Activated CD4-positive, alpha-beta T cell treated with anti-CD3 and anti-CD28 coated beads, Interleukin-2, amount 50 U/mL, for 4 hours (primary cell): ENCODE measurements at places on chromosomes 2 and 18.

DNA sequence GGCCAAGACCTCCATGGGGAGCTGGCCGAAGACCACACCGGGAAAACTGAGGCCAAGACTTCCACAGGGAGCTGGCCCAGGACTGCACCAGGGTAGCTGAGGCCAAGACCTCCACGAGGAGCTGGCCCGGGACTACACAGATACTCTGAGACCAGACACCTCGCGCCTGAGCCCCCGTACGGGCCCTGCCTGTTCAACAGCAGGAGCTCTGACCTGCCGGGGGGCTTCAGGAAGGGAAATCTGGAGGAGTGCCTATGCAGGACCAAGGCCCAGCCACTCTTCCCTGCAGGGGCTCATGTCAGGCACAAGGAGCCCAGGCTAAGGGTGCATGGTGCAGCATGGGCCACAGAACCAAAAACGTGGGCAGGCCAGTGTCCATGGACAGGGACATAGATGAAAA is 151.6 kb downstream of the TMEM18 start:
- no peak for DNase-seq

DNA sequence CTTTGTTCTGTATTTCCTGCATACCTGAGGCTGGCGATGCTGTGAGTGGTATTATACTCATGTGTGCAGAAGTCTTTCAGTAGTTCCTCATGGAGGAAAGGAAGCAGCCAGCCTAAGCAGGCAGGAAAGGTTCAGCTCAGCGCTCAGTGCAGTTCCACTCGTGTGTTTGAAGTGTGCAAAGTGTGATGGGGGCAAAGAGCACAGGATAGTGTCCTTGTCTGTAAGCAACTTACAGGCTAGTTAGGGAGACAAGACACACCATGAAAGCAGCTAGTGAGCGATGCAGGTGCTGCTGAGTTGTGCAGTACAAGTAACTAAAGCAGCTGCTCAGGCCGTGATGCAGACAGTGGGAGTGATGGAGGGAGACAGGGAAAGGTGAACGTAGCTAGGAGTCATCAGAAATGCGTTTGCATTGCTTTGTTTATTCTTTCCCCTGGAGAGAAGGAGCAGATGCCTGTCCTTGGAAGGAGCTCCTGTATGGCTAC is 146.2 kb downstream of the LDLRAD4 start:
- no peak for DNase-seq

DNA sequence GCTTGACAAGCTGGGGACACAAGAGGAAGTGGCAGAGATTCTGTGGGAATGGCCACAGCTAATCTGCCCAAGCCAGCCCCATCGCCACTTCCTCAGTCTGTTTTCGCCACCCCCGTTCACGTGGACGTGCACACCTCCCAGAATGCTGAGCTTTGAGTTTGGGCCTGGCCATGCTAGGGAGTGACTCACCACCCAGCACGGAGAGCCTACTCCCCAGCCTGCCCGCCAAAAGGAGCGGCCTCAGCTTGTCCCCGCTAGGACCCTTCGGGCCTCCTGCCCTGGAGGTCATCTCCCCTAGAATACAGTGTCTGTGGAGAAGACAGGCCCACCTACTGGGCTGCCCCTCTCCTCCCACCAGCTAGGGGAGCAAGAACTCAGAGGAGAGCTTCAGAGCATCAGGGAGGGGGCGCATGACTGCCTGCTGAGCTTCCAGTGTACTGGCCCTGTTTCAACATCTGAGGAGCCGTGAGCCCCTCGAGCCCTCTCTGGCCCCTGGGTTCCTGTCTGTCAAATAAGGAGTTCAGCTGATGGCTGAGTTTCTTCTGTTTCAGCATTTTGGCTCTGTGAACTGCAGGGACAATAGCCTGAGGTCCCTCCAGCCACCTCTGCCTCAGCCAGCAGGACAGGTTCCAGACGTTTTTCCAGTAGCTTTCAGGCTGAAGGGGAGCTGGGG is 5.1 kb downstream of the SLC35F6 start:
- no peak for DNase-seq

DNA sequence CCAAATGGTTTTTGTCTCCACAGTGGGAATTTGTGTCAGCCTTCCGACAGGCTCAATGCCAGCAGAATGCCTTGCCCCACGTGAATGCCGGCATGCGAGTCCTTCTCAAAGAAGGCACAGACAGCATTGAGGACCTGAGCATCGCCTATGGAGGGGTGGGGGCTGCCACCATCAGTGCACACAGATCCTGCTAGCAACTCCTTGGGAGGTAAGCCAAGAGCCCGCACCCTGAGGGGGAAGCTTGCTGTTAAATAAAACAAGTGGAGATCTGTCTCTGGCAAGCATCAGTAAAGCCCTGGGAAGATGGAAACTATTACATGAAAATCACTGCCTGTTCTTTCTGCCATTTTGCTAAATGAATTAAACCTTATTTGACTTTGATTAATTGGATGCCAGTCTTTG is 67.5 kb upstream of the BZW1 start:
- DNase-seq: no peak

DNA sequence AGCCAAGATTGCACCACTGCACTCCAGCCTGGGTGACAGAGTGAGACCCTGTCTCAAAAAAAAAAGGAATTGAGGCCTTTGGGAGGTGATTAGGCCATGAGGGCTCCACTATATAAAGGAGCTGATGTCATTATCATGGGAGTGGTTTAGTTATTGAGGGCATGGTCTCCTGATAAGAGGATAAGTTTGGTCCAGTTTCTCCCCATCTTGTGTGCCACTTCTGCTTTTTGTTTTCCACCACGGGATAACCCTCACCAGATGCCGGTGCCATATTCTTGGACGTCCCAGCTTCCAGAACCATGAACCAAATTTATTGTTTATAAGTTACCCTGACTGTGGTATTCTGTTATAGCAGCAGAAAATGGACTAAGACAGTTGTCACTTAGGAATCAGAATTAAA is 125.8 kb downstream of the C1D start:
- no peak for DNase-seq

- DNase-seq: no peak
Measured at GRCh38 chr2:57880967-57881366, 165.6 kb upstream of the VRK2 start.

DNA sequence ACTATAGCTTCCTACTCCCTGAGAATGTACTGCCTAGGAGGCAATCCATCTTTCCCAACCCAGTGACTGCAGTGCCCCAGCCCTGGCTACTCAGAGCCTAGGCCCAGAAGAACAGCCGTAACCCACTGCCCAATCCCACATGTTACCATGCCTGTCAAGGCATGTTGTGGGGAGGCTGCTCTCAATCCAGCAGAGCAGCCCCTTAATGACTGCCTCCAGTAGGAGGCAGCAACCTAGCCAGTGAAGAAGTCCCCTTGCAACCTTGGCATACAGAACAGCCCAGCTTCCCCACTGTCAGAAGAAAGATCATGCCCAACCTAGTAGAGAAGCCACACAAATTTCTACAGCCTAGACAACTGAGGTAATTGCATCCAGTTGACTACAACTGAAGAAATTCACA is 44.2 kb upstream of the CDH7 start:
- no peak for DNase-seq

- DNase-seq: no peak
Measured at GRCh38 chr2:234861841-234862735, 89.7 kb upstream of the SH3BP4 start.

- no peak for DNase-seq
Measured at GRCh38 chr18:79548621-79548985, 131.0 kb upstream of the CTDP1 start.

- DNase-seq: no peak
Measured at GRCh38 chr2:138985881-138986280, 205.7 kb upstream of the NXPH2 start.

DNA sequence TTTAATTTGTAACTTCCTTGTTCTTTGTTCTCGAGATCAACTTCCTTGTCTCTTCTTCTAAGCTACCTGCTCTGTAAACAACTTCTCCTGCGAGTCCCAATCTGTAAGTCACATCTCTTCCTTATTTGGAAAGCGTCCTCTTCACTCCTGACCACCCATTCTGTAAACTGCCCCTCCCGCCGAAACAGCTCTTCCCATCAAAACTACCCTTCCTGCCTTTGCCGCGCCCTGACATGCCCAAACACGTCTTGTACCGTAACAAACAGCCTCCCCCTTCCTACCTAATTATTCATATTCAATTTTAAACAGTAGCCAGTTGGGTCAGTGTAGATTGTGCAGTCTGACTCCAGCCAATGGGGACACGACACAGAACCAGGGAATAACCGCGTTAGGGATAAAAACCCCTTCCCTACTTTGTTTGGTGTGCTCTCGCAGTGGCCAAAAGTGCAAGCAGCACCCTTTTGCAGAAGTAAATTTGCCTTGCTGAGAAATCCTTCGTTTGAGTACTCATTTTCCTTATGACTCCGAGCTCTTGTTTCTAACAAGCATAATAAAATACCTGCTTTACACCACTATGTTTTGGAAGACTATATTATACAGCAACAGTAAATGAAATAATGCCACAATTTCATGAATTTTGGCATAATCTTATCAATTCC is 39.8 kb downstream of the PIAS2 start:
- no peak for DNase-seq

DNA sequence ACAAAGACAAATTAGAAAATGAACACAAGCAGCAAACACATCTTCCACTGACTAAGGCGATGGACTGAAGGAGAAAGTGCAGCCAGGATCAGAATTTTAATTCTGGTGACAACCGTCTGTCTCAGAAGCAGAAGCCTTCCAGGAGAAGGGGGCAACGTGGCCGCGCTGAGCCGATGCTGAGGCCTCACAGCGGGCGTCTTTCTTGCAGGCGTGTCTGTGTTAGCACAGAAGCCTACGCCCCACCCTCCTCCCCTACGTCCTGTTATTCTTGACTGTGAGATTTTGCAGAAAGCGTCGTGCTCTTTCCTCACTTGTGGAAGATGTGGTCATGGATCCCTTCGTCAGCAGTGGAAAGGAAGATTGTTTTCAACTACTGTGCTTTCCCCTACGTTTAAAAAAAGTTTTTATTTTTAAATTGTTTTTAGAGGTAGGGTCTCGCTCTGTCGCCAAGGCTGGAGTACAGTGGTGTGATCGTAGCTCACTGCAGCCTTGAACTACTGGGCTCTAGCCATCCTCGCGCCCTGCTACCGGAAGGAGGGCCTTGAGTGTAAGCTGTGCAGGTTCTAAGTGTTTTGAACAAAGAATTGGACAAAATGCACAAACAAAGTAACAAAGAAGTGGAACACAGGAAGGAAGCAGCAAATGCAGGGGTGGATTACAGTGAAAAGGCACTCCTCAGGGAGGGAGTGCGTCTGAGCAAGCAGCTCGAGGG is 422.0 kb downstream of the GALR1 start:
- DNase-seq: no peak

GRCh38 chr2:37644191-37644590 is 27.3 kb downstream of the CDC42EP3 start:
- no peak for DNase-seq

DNA sequence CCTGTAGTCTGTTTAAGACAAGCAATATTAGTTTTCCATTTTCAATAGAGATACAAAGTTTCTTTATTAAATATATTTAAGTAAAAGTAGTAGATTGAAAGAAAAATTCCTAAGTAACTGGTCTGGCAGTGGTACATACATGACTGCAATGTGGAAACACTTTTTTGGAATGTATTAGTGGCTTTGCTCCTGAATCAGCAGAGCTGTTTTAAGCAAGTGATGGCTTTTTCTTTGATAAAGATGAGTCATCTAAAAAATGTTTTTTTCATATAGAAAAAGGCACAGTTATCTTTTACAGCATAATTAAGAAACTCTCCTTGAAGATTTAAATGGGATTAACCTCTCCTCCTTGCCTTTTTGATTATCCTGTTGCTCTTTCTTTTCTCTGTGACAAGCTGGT is 34.9 kb downstream of the KDM3A start:
- DNase-seq: no peak

GRCh38 chr2:31371691-31372090 is 42.9 kb downstream of the XDH start:
- DNase-seq: no peak

DNA sequence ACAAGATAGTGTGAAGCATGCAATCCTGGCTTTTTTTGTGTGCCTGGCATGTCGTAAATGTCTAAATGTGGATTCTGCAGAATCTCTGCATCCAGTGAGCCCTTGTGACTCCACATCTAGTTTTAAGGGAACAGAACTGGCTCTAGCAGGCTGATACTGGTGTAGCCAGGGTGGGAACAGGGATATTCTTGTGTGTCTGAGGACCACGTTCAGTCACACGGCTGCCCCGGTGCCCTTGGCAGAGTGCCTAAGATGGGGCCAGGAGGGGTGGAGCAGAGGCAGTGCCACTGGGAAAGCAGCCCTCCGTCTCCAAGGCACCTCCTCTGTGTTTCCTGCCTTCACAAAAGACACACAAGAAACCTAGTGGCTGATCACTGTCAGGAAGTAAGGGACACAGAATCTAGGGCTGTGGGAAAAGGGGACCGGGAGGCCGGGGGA is 91.5 kb upstream of the PARD3B start:
- DNase-seq: no peak

GRCh38 chr18:21703241-21703820 is 1.2 kb downstream of the ABHD3 start:
- no peak for DNase-seq

GRCh38 chr2:204551512-204551863 is 6.2 kb downstream of the PARD3B start:
- DNase-seq: no peak

DNA sequence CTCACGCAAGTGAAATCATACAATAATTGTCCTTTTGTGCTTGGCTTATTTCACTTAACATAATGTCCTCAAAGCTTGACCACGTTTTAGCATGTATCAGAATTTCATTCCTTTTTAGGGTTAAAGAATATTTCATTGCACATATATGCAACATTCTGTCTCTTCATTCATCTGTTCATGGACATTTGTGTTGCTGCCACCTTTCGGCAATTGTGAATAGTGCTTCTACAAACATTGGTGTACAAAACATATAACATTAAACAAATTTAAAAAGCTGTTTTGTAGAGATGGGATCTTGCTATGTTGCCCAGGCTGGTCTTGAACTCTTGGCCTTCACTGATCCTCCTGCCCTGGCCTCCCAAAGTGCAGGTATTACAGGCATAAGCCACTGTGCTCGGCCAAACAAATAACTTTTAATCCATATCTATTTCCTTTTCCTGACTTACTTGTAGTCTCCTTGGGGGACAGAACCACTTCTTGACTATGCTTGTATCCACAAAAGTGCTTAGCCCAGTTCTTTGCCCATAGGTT is 209.3 kb downstream of the SLC4A3 start:
- no peak for DNase-seq

GRCh38 chr2:29423061-29423666 is 307.9 kb downstream of the CLIP4 start:
- no peak for DNase-seq

- DNase-seq: no peak
Measured at GRCh38 chr18:11886577-11887110, 21.5 kb downstream of the MPPE1 start.

DNA sequence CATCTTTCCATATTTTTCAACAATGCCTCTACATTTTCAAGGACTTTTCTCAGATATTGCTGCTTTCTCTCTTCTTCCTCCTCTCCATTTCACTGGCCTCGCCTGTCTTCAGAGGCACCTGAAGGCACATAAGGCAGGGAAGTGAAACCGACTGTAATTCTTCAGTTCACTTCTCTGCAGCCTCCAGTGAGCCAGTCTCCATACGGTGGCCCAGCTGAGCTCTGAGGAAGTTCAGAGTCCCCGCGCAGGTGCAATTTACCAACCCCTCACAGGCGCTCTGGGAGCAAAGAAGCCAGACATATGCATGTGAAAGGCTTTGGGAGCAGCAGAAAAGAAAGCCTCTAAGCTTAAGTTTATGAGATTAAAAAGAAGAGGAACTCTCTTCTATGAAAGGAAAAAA is 12.4 kb downstream of the KLHL14 start:
- no peak for DNase-seq

- DNase-seq: no peak
Measured at GRCh38 chr2:88709181-88709631, 17.7 kb downstream of the RPIA start.
